ENCODE measurements at places on chromosomes 1 and 21. TPM values are rescaled to one million over a fixed set of nuclear protein-coding genes. Genes with fewer than 3 reads are reported as not detected.

Gene DAB1
- not detected for total RNA-seq

Gene OR6N1
- total RNA-seq = not detected

Gene TENT5C
- total RNA-seq = 56.2 TPM

Gene CORT
- total RNA-seq = 0.22 TPM

Gene GPR137B
- total RNA-seq = 10.6 TPM

Gene WDR64
- 0.58 TPM for total RNA-seq

Gene RO60
- total RNA-seq = 55.9 TPM

Gene ZYG11A
- total RNA-seq = 1.3 TPM
